ENCODE measurements at places on chromosomes 6 and 20.

GRCh38 chr6:52230685-52231084 lies 13.6 kb downstream of the IL17F start:
- no peak for DNase-seq

DNA sequence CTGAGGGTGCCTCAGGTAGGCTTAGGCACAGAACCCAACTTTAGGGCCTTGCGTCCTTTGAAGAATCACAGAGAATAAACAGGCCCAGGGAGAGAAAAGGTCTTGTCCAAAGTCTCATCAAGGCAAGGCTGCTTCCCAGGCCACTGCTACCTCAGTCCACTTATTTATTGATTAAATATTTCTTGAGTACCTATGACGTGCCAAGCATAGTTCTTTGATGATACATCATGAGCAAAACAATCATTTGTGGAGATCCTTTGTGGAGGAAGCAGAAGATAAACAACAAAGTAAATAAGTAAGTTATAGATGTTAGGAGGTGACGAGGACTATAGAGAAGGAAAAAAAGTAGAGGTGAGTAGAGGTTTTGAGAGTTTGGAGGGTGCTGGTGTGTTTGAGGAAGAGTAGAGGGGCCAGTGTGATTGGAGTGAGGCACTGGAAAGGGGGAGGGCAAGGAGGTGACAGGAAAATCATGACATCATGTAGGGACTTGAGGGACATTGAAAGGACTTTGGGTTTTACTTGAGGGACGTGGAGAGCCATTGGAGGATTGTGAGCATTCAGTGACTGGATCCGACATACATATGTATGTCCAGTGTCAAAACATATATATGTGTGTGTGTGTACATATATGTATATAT lies 14.1 kb upstream of the CHMP4B start:
- DNase-seq = no peak

DNA sequence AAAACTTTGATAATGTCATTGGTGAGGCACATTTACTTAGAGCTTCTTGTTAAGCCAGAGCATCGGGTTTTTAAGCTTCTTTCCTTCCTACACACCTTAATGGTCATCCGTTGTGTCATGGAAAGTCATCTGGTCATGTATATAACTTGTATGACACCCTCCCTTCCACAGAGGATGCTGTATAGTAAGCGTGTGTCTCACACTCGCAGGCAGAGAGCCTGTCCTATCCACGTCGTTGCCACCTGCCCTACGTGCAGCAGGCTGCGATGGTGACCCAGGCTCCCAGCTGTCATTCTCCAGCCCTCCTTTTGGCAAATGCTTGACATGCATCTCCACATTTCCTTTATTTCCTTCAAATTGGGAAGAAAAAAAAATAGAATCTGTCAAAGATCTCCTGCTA lies 85.6 kb downstream of the MYB start:
- DNase-seq = no peak

- DNase-seq = no peak
These were observed 9.5 kb downstream of the DDX27 start for GRCh38 chr20:49228676-49229075.

DNA sequence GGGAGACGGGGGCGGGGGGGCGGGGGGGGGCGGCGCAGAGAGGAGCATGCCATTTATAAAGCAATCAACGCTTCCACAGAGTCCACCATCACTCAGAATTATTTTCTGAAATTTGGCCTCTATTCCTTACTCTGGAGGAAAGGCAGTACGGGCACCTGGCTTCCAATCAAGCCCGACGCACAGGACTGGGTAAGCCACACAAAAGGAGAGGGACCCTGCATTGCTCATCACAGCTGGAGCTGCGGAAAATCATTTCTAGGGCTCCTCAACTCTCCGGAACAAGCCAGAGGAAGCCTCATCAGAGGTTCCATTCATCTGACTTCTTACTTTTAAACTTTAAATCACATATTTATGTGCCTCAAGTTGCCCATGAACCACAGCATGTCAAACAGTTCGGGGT lies 55.9 kb downstream of the TTI1 start:
- no peak for DNase-seq

All from stimulated activated CD4-positive, alpha-beta T cell treated with anti-CD3 and anti-CD28 coated beads, Interleukin-1b, Interleukin-23, amount 100 ng/mL, for 1 hour (primary cell).